Ureter (tissue), 1 donor: ENCODE measurements at places on chromosomes 5 and 9. TPM values are rescaled to one million over a fixed set of nuclear protein-coding genes. Genes with fewer than 3 reads are reported as not detected.

IFNB1 gene
- not detected for total RNA-seq

FOXD4L5 gene
- 0.21 TPM for total RNA-seq

DDX41 gene
- 89.1 TPM for total RNA-seq

CMBL gene
- total RNA-seq, result 20.7 TPM

GNAQ gene
- total RNA-seq, result 85.8 TPM

PRRX2 gene
- 6.5 TPM for total RNA-seq
